ENCODE measurements at places on chromosomes 4 and X. TPM values are rescaled to one million over a fixed set of nuclear protein-coding genes. Genes with fewer than 3 reads are reported as not detected.

GRCh38 chr4:20126906-20127305 is 124.8 kb upstream of the SLIT2 start:
- DNase-seq = no peak

GRCh38 chr4:124104628-124105027 is 607.9 kb downstream of the ANKRD50 start:
- no peak for DNase-seq

- DNase-seq = peak; percentile 49
These were observed at the start of gene TLR3 for GRCh38 chr4:186068581-186069348. TLR3 (plus strand) TSS chr4:186069156; CDS start chr4:186076620, 7,464 bp downstream.

DNA sequence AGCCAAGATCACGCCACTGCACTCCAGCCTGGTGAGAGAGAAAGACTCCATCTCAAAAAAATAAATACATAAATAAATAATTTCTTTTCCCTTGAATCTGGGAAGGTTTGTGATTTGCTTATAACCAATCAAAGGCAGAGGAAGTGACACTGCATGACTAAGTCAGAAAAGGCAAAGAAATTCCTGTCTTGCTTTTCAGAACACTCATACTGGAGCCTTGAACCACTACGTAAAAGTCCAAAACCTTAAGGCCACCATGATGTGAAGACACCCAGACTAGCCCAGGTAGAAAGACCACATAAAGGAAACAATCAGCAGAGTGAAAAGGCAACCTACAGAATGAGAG is 36.6 kb downstream of the TMEM156 start:
- peak; percentile 5 for DNase-seq

DNA sequence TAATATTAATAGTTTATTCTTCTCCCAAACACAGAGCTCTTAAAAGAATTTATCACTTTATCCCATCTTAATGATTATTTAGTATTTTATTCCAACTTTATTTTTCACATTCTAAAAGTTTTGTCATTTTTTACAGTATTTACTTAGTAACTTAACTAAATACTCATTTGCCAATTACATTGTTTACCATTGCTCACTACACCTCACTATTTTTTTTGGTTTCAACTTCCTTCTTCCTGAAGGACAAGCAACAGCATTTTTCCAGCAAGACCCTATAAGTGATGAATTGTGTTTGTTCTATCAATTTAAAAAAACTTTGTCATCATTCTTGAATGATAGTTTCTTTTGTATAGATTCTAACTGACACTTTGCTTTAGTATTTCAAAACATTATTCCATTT is 19.4 kb upstream of the SRD5A3 start:
- DNase-seq = no peak

GRCh38 chr4:183591301-183591700 is 67.7 kb downstream of the RWDD4 start:
- DNase-seq = no peak

DNA sequence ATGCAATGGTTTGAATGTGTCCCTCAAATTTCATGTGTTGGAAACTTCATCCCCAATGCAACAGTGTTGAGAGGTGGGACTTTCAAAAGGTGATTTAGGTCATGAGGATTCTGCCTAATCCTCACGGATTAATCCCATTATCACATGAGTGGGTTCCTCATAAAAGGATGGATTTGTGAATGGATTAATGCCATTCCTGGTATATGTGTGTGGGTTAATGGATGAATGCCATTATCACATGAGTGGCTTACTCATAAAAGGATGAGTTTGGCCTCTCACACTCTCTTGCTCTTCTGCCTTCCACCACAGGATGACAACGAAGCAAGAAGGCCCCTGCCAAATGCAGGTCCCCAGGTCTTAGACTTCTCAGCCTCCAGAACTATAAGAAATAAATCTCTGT is 30.5 kb upstream of the NEUROG2 start:
- no peak for DNase-seq

Gene RPGR
- 8.8 TPM for total RNA-seq

Gene YY2
- 0.68 TPM for total RNA-seq

Gene ASB5
- total RNA-seq = 1,422 TPM
